NCI-H1417 treated with DMSO at 0.1 percent for 48 hours (cell line): ENCODE measurements at places on chromosomes 2 and 18.

GRCh38 chr2:152500772-152501171 lies 165.8 kb downstream of the FMNL2 start:
- DNase-seq: no peak

GRCh38 chr18:57635003-57635822 lies 13.6 kb upstream of the NARS1 start:
- no peak for DNase-seq

- no peak for DNase-seq
Observed at GRCh38 chr2:236162882-236163470, 5.2 kb downstream of the GBX2 start.

DNA sequence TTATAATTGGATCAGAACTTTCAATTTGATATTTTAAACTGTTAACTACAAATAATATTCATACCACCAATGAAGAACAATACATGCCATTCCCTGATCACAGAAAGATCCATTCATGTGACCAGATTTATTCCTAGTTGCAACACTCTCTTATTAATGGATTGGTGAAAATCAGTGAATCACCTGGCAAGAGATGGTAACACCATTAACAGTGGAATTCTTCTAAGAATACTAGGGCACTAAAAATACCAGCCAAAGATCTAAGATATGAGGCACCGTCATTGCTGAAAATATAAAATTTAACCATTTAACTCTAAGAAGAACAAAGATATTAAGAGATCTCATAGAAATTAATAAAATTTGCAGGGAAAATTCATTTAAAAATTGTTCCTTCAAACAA lies 58.1 kb downstream of the MAP4K3 start:
- no peak for DNase-seq

- no peak for DNase-seq
Observed at GRCh38 chr2:46915281-46915810, at the start of gene MCFD2. TSS of gene MCFD2 (minus strand) at chr2:46915806. CDS start at chr2:46909171, 6,635 bp downstream.

DNA sequence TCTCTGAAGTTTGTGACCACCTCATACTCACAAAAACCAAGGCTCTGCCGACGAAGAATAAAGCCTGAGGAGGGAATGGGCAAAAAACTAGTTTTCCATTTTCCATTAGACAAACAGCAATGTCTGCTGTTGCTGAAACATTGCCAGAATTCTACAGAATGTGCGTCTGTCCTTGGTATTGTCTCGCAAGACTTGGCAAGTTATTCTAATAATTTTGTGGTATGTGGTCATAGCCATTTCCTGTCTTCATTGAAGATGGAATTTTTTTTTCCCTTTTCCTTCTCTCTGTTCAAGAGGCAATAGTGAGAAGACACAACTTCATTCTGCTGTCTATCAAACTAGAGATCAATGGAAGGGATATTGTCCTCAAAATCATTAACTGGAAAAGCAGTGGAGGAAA lies 296.1 kb downstream of the RND3 start:
- no peak for DNase-seq

- no peak for DNase-seq
Observed at GRCh38 chr2:8954990-8955389, 48.5 kb downstream of the MBOAT2 start.

DNA sequence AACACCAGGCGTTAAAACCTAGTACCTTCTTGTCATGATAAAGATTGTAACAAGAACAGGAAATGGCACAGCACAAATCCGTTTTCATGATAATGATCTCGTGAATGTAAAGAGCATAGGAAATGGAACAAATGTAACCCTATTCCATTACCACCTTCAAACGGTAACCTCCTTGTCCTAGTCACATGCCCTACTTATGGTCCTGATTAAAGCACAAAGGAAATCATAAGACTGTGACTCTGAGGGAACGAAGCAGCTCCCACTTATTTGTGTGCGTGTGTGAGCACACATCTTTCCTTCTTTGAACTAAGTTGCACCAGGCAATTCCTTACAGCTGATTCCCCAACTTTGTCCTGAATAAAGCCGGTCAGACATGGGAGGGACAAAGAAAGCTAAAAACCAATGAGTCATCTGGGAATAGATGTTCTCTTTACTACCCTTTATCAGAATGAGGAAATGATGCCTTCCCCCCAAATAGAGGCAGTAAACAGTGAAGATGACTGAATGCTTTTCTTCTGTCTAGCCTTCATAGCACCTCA lies 192.6 kb downstream of the IKZF2 start:
- no peak for DNase-seq

DNA sequence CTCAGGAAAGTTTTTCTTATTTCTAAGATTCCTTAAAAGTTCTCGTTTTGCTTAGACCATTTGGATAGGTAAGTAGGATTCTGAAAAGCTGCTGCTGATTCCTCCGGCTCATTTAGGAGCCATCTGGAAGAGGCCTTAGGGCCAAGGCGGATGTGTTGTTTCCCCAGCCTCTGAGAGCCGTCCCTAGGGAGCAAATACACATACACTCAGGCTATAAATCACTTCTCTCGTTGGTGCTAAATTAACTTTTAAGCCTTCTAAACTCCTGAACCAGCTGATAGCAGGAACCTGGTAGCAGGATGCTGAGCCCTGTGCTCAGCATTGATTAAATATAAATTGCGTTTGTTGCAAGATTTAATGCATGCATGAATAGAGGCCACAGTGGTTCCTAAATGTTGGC lies 109.8 kb downstream of the ADCYAP1 start:
- no peak for DNase-seq

- no peak for DNase-seq
Observed at GRCh38 chr2:68452158-68452900, 14.8 kb downstream of the FBXO48 start.

DNA sequence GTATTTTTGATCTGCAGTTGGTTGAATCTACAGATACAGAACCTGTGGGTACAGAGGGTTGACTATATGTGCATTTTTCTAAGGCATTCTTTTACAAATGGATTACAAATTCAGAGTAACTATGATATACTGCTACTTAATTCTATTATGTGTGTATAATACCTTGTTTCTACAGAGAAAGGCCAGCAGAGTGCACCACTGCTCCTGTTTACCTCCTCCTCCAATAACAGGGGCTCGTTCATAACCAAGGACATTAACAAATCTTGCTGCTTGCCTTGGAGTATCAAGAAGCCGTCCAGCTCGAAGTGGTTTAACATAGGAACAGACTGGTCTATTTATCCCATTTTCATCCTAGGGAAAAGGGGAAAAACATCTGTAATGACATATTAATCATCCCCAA lies 16.4 kb downstream of the CEP76 start:
- DNase-seq: no peak

GRCh38 chr2:163207693-163208370 lies 369.3 kb upstream of the KCNH7 start:
- DNase-seq: no peak

GRCh38 chr2:102438578-102438977 lies 15.6 kb downstream of the IL18RAP start:
- DNase-seq: no peak

DNA sequence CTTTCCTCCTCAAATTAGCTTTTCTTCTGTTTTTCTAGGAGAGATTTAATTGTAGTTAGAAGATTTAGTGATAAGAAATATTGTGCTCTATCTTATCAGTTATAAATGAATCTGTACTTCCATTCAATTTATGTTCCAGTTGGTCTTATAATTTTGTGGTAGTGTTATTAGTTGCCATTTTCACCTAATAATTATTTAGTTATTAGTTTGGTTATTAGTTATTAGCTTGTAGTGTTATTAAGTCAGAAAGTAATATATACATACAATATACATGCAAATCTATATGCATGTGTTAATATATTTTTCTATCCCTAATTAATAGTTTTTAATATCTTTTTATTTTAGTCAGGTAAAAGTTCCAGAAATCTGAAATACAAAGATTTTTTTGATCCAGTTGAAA lies 3.2 kb downstream of the MPHOSPH10 start:
- no peak for DNase-seq

- no peak for DNase-seq
Observed at GRCh38 chr2:63613391-63613901, 24.7 kb downstream of the MDH1 start.

DNA sequence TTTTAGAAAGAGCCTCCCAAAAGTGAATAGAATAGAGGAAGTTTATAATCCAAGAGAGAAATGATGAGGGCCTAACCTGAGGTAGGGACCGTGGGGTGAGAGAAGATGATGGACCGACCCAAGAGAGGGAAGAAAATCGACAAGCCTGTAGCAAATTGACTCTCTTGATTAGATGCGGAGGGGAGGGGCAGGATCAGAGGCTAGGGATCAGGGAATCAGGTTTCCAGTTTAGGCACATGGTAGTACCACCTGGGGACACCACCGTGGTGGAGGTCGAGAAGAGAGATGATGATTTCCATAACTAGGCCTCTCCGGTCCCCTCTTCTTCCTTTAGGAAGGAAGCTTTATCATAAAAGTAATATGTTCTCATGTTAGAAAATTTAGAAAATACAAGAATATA lies 108.7 kb upstream of the ALPP start:
- no peak for DNase-seq

GRCh38 chr2:119699016-119699606 lies 20.1 kb downstream of the TMEM177 start:
- no peak for DNase-seq

DNA sequence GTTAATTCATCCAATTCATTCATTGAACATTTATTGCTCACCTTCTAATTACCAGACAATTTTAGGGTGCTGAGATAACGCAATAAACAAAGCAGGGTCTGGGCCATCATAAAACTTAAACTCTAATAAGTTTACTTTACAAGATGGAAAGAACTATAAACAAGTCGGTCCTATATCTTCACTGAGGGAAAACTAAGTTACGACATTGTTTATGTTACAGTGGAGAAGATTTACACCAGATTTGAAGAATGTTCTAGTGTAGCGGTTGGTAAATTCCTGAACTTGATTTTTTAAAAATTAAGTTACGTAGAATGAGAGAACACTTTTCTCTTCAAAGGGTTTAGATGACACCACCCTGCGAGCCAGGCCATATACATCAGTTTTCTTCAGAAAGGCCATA lies 20.7 kb upstream of the FRZB start:
- DNase-seq: no peak

DNA sequence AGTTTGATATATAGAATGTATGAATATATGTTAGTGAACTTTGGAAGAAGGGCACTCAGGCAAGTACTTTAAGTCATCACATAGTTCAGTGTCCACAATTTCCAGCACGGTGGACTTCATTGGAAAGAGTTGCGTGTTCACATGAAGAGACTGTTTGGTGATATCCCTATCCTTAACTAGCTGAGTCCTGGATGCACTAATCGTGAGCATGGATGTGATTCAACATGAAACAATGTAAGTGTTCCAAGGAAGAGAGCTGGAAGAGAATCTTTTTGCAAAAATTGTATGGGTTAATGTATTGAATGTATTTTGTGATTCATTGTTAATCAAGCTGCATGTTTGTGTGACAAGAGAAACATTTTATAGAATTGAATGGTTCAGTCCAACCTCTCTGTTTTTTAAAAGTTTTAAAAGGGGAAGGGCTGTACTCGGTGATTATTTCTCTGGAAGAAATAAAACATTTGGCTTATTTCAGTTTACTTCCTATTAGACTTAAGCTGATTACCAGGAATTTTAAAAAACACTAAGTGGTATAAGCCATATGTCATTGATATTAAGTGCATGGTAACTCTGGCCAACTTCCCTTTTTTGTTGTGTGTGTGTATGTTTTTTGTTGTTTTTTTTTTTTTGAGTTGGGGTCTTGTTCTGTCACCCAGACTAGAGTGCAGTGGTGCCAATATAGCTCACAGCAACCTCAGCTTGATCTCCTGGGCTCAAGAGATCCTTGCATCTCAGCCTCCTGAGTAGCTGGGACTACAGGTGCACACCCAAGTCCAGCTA lies 8.6 kb downstream of the XRCC5 start:
- no peak for DNase-seq

- no peak for DNase-seq
Observed at GRCh38 chr2:227654426-227654825, 12.2 kb upstream of the SCYGR5 start.

DNA sequence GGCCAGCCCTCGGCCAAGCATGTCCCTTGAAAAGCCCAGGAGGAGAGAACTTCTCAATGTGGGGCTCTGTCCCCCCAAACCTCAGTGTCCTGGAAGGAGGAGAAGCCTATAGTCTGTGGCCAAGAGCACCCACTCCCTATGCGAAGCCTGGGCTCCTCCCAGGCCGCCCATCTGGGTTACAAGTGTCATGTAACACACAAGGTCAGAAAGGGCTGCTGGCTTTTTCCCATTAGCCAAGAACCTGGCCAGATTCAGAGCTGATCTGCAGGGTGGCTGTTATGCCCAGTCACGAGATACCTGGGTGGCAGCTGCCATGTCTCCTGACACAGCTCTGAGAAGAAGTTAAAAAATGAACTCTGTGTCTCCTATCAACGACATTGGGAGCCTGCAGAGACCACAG lies 170.7 kb downstream of the TNS1 start:
- no peak for DNase-seq

GRCh38 chr2:158484892-158485556 lies 28.3 kb downstream of the PKP4 start:
- no peak for DNase-seq

GRCh38 chr2:69946351-69947324 lies 14.8 kb downstream of the ASPRV1 start:
- DNase-seq: no peak

- DNase-seq: no peak
Observed at GRCh38 chr2:8545695-8546611, 135.9 kb upstream of the ID2 start.

DNA sequence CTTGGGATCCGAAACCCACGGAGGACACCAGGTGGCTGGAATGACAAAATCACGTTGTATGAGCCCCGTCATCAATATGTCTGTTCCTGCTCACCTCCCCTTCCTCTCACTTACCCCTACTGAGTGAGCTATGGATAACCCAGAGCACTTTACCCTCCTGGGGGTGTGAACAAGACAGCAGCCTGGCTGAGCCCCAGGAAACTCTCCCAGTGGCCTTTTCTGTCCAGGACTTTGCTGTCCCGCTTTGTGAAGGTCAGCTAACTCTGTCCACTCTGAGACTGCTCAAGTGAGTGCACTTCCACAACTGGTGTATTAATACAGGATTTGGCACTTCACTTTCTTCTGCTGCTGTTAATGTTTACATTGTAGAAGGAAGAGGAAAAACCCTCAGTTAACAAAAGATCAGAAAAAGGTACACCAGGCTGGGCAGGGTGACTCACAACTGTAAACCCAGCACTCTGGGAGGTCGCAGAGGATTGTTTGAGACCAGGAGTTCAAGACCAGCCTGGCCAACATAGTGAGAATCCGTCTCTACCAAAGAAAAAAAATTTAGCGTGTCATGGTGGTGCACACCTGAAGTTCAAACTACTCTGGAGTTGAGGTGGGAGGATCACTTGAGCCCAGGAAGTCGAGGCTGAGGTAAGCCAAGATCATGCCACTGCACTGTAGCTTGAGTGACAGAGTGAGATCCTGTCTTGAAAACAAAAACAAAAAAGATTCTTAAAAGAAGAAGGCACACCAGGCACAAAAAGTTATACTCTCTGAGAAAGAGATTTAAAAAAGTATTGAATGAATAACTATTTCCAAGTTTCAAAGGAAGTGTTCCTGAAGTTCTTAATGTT lies 90.3 kb downstream of the CLHC1 start:
- DNase-seq: no peak

- DNase-seq: no peak
Observed at GRCh38 chr2:112791019-112791418, 6.7 kb upstream of the IL1A start.

DNA sequence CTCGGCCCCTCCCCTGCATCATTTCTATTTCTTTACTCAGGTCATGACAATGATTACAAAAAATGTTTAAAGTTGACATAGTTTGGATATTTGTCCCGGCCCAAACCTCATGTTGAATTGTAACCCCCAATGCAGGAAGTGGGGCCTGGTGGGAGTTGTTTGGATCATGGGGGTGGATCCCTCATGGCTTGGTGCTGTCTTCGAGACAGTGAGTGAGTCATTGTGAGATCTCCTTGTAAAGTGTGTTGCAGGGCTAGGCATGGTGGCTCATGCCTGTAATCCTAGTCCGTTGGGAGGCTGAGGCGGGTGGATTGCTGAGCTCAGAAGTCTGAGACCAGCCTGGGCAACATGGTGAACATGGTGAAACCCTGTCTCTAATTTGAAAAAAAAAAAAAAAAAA lies 9.2 kb upstream of the MAP4K4 start:
- DNase-seq: no peak
